Retina (tissue), 1 donor: ENCODE measurements at places on chromosomes 2 and 18.

DNA sequence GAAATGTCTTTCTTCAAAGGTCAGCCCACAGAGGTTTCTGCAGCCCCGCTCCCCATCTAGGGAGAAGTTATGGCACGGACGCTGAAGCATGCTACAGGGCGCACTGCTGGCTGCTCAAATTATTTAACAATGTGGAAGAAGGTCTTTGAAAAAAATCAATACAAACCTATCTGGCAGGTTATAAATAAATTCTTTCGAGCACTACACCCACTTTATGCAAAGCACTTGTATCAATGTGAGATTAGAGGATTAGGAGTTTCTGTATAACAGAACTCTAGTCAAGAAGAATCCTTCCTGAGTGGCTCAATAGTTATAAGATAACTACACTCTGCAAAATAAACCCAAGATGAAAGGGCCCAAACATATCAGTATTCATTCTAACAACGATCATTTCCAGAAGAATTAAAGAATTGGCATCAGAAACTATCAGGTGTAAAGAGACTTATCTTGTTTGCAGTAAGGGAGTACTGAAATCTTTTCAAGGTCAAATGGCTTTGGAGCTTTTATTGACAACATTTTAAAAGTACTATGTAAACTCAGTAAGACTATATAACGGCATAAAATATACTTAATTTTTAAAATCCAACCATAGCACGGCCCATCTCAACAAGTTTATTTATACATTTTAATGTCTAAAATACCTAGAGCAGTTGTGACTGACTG lies 103.0 kb upstream of the DNMT3A start:
- DNase-seq = no peak

DNA sequence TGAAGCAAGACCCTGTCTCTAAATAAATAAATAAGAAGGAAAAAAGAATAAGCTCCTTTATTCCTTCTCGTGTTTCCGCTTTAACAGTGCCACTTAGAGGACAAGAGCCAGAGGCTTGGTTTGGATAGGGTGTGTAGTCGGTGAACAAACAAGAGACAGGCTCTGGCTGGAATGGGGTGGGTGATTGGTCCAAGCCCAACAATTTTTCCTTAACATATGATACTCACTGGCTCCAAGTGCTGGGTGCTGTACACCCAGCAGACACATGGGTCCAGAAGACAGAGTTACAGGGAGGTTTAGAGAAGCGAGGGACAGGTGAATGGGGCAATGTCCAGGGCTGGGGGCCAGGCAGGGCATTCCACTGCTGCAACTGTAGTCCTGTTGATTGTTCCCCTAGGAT lies 77.8 kb downstream of the NCAPH start:
- no peak for DNase-seq

DNA sequence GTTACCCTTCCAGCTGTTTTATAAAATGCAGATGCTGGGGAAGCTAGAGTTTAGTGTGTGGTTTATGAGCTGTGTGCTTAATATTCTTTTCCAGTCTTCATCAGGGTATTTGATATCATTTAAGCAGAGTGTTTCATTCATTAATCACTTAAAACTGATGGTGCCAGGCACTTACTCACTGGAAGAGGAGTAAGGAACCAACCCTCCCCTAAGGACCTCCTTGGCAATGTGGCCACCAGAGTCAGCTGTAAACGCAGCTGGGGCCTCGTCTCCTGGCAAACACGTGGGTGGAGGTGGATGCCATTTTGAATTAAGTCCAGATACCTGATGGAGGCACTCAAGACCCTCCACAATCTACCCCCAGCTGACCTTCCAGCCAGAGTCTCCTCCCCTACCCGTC lies 331.6 kb downstream of the CLIP4 start:
- no peak for DNase-seq

GRCh38 chr2:85012431-85012830 lies 41.5 kb downstream of the KCMF1 start:
- DNase-seq = no peak

- DNase-seq = no peak
Observed at GRCh38 chr18:59026831-59027410, 112.8 kb upstream of the SEC11C start.

DNA sequence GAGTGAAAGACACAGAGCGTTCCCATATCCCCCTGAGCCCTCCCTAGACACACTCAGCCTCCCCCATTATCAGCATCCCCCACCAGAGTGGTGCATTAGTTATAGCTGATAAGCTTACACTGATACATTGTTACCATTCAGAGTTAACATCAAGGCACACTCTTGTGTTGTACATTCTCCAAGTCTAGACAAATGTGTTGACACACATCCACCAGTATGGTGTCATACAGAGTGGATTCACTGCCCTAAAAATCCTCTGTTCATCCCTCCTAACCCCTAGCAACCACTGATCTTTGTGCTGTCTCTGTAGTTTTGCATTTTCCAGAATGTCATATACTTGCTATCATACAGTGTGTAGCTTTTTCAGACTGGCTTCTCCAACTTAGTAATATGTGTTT lies 78.0 kb upstream of the RPL31 start:
- DNase-seq = no peak

- DNase-seq = no peak
Observed at GRCh38 chr2:238688193-238689153, 159.4 kb upstream of the TWIST2 start.
